ENCODE measurements at places on chromosomes 11 and 22. TPM values are rescaled to one million over a fixed set of nuclear protein-coding genes. Genes with fewer than 3 reads are reported as not detected.

GRCh38 chr11:114889594-114890011, 211.3 kb downstream of the NXPE2 start:
- no peak for DNase-seq

DNA sequence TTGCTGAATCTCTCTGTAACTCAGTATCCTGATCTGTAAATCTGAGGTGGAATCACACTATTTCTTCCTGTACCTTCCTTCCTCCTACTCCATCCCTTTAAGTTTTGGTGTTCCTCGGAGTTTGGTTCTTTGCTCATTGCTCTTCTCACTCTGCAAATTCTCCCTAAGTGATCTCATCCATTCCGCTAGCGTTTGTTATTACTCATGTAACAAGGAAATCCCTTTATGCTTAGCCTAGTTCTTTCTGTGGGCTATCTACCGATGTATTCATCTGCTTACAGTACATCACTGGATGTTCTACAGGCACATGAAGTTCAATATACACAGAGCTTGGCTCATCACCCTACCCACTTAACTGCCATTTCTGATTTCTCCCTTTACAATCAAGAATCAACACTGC, 1.6 kb upstream of the CEP295 start:
- peak; percentile 27 for DNase-seq

GRCh38 chr22:17753401-17753989, 20.8 kb downstream of the BID start:
- DNase-seq: peak; percentile 44

DNA sequence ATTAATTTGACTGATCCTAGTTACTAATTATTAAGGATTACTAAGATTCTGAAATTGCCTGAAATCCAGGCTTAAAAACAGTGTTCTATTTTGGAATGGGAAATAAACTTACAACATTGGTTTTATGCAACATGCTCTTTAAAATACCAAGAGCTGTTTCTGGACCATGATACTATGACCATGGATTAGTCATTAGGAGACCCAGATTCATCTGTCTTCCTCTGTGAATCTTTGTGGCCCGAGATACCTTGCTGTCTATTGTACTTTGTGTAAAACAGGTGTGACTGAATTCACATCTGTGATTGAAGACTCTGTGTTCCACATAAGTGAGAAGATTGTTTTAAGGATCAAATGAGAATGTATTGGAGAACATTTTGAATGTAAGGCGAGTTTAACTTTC, 98.8 kb downstream of the HSD17B12 start:
- no peak for DNase-seq

GRCh38 chr11:1777737-1778136, 14.0 kb upstream of the CTSD start:
- DNase-seq: no peak

DNA sequence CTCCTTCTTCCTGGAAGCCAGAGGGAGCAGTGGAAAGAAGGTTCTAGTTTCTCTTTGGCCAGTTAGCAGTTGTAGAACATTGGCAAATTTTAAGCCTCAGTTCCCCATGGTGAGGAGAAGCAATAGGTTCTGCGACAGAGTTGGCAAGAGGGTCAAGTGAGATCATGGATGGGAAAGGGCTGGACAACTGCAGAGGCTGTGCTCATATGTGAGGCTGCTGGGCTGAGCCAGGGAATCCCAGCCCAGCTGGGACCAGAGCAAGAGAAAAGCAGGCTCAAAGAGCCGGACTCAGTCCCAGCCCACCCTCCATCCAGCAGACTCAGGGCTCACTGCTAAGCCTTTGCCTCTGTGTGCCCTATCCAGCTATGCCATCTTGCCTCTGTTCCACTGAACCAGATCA, 66.8 kb upstream of the MYOD1 start:
- DNase-seq: no peak

DNA sequence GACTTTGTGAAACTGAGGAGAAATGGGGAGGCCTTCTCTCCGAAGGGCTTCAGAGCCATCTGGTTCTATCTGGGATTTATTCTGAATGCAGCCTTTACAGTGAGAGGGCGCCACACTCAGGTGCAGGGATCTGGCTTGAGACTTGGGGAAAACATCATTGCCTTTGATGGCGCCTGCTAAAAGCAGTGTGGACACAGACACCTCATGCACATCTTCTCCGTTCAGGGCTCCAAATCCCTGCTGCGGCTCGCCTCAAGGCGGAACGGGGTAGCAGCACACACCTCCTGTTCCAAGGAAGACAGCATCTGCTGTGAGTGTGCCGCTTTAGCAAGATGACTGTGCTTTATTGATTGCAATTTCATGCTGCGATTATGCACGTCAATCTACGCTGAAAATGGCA, 37.1 kb upstream of the OLFML1 start:
- DNase-seq: no peak

GRCh38 chr22:21078916-21079315, 33.2 kb downstream of the LRRC74B start:
- no peak for DNase-seq

DNA sequence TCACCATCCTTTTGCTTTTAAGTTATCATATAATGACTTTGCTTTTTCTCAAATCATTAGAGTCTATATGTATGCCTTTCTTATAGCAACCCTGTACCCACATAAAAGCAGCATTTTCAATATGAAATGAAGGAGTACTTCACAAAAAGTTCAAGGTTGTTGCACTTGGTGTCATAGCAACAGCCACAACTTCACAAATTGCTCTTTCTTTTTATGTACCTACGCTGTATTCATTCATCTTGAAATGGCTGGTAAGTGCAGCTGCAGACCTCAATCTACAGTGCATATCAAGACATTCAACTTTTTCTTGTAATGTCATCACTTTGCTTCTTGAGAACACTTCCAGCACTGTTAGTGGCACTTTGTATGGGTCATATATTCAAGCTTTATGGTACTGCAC, 18.6 kb downstream of the CWC15 start:
- DNase-seq: no peak

- no peak for DNase-seq
Measured at GRCh38 chr11:6498121-6498520, 1.0 kb downstream of the DNHD1 start.

GRCh38 chr11:96015906-96016565, 92.1 kb upstream of the MTMR2 start:
- DNase-seq: no peak

DNA sequence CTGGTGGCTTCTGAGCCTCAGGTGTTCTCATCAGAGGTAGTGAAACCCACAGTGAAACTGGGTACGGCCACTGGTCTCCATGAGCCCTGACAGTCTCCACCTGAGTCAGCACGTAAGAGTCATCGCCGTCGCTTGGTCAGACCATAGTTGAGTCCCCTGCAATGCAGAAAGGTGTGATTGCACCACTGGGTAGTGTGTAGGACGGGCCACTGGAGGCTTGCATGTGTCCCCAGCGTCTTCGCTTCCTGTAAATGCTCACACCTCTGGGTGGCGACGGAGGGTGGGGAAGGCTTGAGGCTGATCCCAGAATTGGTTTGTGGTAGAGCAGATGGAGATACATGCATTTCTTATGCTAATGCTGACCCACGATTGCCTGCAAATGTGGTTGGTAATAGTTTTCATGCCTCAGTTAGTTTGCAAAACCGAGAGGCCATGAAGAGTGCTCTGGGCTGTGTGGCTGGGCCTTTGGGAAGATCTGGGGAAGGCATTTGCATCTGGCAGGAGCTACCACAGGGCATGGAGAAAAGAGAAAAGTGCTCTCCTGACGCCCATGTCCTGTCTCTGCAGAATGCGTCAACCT, 26.5 kb downstream of the CTTN start:
- no peak for DNase-seq

- no peak for DNase-seq
Measured at GRCh38 chr11:20415432-20415831, 27.9 kb downstream of the PRMT3 start.

GRCh38 chr22:30732426-30732825, 37.8 kb downstream of the OSBP2 start:
- DNase-seq: no peak

DNA sequence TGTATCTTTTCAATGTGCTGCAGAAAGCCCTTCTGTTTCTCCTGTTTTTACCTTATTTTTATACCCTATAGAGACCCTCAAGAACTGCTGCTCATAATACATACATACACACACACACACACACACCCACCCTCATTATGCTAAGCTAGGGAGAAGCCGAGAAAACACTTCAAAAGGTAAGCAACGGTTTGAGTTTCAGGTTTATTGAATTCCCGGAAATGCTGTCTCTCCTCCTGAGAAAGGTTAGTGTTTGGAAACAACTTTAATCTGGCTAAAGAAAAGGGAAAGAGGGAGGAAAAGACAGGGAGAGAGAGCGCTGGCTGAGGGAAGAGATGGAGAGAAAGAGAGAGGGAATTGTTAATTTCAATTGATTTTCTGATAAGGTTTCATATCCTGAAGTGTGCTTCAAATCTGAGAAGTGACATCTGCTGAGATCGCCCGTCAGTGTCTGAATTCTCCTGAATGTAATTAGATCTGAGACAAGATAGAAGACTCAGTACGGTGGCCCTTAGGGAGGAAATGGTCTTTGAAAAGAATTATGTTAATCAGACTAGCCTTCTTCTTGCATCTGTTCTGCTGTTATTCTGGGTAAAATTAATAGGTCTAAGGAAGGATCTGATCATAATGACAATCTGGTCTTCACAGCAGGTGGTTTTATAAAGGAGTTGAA, 169.1 kb downstream of the NXPE2 start:
- no peak for DNase-seq

GRCh38 chr22:32202539-32203180, 2.2 kb downstream of the RFPL2 start:
- DNase-seq: peak; percentile 44

- no peak for DNase-seq
Measured at GRCh38 chr11:43690929-43691725, 10.6 kb downstream of the HSD17B12 start.

GRCh38 chr11:8870411-8871170, 40.4 kb upstream of the AKIP1 start:
- peak; percentile 77 for DNase-seq

GRCh38 chr11:59716051-59716450, 2.4 kb upstream of the OR10V1 start:
- no peak for DNase-seq

- DNase-seq: peak; percentile 78
Measured at GRCh38 chr22:37747080-37747714, 50.3 kb downstream of the TRIOBP start.

UEVLD gene
- 46.7 TPM for total RNA-seq

APOL4 gene
- total RNA-seq: 0.10 TPM

MS4A6E gene
- 25.8 TPM for total RNA-seq

CARD18 gene
- not detected for total RNA-seq

GGT5 gene
- not detected for total RNA-seq

SLC25A45 gene
- total RNA-seq: 1.1 TPM

SCGB1D2 gene
- not detected for total RNA-seq

PRRG4 gene
- 4.4 TPM for total RNA-seq

MS4A14 gene
- not detected for total RNA-seq

RBMXL2 gene
- total RNA-seq: not detected

MS4A6A gene
- total RNA-seq: not detected

TST gene
- 24.0 TPM for total RNA-seq
